Heart right ventricle (tissue), 16 donors: ENCODE measurements at places on chromosomes 2 and 18. TPM values are rescaled to one million over a fixed set of nuclear protein-coding genes. Genes with fewer than 3 reads are reported as not detected.
A peak's percentile ranks its signal among the peaks of the same experiment; 100 is the strongest.

GRCh38 chr2:47079515-47080412 lies 75.3 kb downstream of the STPG4 start:
- DNase-seq, result no peak

DNA sequence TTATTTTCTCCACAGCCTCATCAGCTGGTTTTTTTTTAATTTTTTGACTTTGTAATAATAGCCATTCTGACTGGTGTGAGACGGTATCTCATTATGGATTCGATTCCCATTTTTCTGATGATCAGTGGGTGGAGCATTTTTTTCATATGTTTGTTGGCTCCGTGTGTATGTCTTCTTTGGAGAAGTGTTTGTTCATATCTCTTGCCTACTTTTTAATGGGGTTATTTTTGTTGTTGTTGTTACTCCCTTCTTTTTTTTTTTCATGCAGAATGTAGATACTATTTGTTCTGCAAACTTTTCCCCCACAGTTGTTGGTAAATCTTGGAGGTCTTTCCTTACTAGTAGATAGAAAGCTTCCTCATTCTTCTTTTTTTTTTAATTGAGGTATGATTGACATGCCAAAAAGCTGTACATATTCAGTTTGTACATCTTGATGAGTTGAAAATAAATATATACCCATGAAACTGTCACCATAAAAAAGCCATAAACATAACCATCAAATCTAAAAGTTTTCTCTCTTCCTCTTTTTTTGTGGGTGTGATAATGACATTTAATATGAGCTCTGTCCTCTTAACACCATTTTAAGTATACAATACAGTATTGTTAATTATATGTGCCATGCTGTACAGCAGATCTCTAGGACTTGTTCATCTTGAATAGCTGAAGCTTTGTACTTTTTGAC lies 21.8 kb upstream of the NT5DC4 start:
- no peak for DNase-seq

The ANKAR gene
- polyA plus RNA-seq, result 5.6 TPM

GRCh38 chr2:222594679-222595078 lies 61.2 kb downstream of the FARSB start:
- DNase-seq, result no peak

- DNase-seq, result peak; percentile 24
Observed at GRCh38 chr2:207504513-207505170, 25.1 kb upstream of the CREB1 start.

The C2orf81 gene
- 1.3 TPM for polyA plus RNA-seq
